Heart left ventricle (tissue), 16 donors: ENCODE measurements at places on chromosomes 12 and 14.

DNA sequence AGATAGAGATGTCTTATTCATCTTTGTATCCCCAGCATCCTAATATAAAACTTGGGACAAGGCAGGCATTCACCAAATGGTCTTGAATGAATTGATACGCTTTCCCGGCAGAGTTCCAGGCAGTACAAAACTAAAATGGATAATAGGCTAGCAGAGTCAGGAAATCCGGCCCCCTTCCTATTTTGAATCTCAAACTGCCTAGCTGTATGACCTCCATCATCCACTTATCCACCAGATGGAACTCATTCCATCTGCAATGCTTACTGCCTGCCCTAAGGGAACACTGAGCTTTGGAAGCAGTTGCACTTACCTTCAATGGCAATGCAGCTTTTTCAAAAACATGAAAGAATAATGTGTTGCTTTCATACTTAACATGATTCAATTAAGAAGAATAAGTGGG, 43.4 kb downstream of the BDKRB1 start:
- DNase-seq: no peak

DNA sequence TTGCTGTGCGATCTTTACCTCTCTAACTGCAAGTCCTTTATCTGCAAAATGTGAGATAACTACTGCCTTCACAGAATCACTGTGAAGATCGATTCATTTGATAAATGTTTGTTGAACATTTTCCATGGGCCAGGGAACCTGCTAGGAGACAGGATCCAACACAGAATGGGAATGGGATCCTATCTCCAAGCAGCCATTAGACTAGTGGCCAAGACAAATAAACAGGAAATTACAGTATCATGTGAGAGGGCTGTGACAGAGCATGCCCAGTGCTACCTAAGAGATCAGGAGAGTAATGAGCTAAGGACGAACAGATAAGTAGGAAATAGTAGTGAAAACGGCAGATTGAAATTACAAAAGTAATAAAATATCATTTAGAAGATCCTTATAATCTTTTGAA, 105.7 kb downstream of the GRIN2B start:
- DNase-seq: no peak

- DNase-seq: no peak
Observed at GRCh38 chr14:21467616-21468015, 9.1 kb downstream of the RAB2B start.

DNA sequence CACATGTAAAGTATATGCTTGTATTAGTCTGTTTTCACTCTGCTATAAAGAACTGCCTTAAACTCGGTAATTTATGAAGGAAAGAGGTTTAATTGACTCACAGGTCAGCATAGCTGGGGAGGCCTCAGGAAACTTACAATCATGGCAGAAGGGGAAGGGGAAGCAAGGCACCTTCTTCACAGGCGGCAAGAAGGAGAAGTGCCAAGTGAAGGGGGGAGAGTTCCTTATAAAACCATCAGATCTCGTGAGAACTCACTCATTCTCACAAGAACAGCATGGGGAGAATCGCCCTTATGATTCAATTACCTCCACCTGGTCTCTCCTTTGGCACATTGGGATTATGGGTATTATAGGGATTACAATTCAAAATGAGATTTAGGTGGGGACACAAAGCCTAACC, 229.5 kb upstream of the PLXNC1 start:
- no peak for DNase-seq

DNA sequence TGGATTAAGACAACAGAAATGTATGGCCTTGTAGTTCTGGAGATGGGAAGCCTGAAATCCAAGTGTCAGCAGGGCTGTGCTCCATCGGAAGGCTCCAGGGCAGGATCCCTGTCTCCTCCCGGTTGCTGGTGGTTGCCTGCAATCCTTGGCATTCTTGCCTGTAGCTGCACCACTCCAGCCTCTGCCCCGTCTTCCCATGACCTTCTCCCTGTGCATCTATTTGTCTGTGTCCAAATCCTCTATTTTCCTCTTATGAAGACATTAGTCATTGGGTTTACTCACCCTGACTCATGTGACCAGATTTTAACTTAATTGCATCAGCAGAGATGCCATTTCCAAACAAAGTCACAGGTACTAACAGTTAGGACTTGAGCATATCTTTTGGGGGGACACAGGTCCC, 15.1 kb downstream of the TUNAR start:
- no peak for DNase-seq

DNA sequence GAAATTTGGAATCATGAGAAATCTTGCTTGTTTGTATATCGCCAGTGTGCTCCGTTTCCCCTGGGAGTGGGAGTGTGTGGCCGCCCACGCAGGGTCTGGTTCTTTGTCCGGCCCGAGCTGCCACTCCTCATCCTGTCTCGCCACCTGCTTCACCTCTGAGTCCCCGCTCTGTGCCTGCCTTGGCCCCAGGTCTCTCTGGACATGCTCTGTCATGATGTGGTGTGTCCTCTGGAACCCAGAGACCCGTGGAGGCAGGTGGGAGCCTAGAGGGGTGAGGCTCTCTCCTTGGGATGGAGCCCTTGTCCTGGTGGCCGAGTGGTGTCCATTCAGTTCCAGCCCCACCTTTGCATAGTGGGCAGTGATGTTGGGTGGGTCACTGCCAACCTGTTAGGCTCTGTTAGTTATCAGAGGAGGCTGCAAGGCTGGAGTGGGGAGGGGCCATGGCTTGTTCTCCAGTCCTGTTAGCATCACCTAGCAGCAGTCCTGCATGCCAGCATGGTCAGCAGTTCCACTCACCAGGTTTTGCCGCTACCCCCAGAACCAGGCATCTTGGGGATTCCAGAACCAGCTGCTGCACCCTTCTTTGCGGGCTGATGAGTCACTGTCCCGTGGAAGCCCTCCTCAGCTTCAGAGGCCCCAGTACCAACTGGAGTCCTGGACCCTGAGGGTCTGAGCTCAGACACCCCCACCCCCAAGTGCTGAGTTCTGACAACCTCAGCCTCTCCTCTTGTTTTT, 76.5 kb downstream of the EP400 start:
- no peak for DNase-seq

DNA sequence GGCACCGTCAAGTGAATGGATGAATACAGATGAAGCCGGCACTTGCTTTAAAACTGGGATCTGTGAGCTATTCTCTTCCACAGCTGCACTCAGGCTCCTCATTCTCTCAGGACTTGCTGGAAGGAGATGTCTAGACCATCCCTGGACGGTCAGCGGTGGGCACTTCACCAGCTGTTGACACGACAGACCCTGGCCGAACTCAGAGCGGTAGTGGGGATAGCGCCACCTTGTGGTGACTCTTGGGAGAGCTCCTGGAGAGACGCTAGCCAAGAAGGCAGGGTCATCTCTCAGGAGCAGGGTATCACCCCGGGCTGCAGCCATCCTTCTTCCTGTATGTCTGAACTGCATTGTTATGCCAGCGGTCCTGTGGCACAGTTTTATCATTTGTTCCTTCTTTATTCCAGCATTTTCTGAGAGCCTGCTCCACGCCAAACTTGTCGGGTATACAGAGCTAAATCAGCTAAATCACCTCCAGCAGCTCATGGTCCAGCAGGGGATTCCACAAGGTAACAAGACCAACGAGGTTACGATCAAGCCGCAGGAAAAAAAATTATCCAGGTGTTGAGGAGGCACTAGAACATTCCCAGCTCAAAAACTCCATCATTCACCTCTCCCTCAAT, 10.0 kb downstream of the WNT1 start:
- DNase-seq: peak; percentile 70

DNA sequence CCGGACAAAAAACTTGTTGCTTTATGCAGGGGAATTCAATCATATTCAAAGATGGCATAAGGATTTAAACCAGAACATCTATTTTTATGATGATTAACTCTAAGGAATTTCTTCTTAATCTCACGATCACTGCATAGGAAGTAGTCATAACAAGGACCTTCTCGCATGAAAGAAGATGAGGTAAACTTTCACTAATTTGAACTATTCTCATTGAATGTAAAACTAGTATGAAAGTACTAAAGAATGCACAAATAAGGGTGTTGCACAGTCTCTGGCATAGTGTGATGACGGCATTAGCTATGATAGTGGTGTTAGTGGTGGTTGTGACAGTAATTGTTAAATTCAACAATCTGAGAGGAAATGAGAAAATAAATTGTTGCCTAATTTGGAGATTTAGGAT, 280.0 kb downstream of the SLC6A15 start:
- no peak for DNase-seq
